Kidney tubule cell (primary cell): ENCODE measurements at places on chromosomes 7 and 10.

- no peak for DNase-seq
Observed at GRCh38 chr10:132202070-132202970, 15.6 kb downstream of the DPYSL4 start.

GRCh38 chr7:151080067-151080521 lies 515 bp downstream of the FASTK start:
- DNase-seq = peak; percentile 55

DNA sequence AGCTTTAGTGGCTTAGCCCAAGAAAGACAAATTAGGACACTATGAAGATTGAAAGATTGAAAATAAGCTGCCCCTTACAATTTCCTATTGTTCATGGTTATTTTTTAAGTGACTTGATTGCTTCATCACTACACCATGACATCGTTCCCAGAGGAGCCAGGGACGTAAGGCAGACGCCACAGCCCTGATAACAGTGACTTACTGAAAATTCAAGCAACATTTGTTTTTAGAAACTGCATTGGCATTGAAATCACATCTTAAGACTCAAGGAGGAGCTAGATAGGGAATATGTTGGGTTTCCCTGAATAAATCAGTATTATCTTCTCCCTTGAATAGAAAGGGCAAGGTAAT lies 38.7 kb upstream of the ANK3 start:
- DNase-seq = no peak

DNA sequence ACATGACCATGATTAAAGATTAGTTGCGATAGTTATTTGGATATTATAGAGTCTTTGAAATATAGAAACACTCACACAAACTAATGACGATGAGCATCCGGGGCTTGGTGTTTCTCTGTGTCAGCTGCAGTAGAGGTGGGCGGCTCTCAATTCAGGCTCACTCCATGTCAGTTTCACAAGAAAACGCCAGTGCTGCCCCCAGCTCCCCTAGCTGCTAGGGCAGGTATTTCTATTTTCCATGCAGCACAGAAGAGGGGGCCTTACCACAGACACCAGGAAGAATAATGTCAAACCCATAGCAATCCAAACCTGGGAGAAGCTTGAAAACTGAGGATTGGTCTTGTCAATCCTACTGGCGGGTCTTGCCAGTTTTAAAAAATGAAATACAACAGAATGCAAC lies 197.1 kb downstream of the PHTF2 start:
- no peak for DNase-seq

DNA sequence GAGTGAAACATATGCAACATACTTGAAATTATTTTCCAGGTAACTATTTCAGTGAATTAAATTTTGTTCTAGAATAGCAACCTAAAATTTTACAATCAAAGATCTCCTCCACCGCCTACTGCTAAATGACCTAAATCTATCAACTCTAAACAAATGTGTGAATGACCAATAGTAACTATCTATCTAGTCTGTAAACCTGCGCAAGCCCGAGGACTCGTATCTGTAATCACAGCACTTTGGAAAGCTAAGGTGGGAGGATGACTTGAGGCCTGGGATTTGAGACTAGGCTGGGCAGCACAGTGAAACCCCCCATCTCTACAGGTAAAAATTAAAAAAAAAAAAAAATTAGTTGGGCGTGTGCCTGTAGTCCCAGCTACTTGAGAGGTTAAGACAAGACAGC lies 83.0 kb downstream of the NEBL start:
- DNase-seq = no peak

GRCh38 chr7:111834367-111834766 lies 272.1 kb upstream of the IMMP2L start:
- DNase-seq = no peak

- no peak for DNase-seq
Observed at GRCh38 chr10:10520491-10521385, 496.9 kb upstream of the CELF2 start.

DNA sequence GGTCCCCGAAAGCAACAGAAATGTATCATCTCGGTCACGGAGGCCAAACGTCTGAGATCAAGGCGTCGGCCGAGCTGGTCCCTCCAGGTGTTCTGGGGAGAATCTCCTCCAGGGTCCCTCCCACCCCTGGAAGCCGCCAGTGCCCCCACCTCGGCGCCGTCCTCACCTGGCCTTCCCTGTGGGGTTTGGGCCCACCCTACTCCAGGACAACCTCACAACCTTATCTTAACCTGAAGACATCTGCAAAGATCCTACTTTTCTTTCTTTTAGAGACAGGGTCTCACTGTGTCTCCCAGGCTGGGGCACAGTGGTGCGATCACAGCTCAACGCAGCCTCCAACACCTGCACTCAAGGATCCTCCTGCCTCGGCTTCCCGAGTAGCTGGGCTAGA lies 33.4 kb downstream of the ADAP1 start:
- no peak for DNase-seq

- DNase-seq = peak; percentile 80
Observed at GRCh38 chr7:151590850-151591771, 71.4 kb upstream of the RHEB start.

DNA sequence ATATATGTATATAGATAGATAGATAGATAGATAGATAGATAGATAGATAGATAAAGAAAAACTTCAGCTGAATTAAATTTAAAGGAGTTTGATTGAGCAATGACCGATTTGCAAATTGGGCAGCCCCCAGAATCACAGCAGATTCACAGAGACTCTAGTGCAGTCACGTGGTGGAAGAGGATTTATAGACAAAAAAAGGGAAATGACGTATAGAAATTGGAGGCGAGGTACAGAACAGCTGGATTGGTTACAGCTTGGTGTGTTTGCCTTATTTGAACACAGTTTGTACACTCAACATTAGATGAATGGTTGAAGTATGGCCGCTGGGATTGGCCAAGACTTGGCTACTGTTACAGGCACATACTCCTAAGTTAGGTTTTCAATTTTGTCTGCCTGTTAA lies 8.2 kb upstream of the PODXL start:
- no peak for DNase-seq
